ENCODE measurements at places on chromosomes 5 and 9.

DNA sequence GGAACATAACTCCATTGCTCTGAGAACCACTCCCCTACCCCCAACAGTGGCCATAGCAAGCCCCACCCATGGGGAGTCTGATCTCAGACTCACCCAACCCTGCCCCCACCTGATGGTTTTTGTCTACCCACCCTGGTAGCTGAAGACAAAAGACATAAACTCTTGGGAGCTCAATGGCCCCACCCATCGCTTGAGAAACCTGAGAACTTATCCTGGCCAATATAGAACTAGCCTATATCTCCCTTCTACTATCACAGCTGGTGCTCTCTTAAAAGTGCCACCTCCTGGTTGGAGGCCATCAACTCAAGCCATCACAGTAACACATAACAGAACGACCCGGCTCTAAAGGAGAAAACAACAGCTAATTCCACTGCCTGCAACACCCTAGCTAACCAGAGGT lies 47.9 kb upstream of the SNAPC3 start:
- DNase-seq = no peak

GRCh38 chr5:14178671-14179211 lies 35.6 kb downstream of the TRIO start:
- DNase-seq = no peak

DNA sequence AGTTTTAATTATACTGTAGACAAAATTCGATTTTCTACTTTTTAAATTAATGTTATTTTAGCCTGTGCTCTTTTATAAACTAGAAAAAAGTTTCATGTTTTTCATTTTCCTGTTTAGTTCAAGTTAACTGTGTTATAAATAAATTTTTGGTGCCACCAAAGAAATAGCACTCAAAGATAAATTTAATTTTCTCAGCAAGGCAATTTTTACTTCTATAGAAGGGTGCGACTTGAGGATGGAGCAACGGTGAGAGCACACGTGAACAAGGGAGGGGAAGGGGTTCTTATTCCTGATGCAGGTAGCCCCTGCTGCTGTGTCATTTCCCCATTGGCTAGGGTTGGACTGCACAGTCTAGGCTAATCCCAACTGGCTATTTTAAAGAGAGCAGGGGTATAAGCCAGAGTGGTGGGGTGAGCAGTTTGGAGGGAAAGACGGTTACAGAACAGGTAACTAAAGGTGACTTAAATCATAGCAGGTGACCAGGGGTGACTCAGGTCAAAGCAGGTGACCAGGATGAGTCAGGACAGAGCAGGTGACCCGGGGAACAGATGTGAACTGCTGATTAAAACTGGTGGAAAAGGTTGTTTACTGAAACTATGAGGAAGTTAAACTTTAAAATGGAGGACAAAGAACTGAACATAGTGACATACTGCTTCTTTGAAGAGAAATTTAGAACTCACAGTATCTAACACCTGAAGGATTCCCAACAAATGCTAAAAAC lies 104.6 kb upstream of the GPBP1 start:
- no peak for DNase-seq

DNA sequence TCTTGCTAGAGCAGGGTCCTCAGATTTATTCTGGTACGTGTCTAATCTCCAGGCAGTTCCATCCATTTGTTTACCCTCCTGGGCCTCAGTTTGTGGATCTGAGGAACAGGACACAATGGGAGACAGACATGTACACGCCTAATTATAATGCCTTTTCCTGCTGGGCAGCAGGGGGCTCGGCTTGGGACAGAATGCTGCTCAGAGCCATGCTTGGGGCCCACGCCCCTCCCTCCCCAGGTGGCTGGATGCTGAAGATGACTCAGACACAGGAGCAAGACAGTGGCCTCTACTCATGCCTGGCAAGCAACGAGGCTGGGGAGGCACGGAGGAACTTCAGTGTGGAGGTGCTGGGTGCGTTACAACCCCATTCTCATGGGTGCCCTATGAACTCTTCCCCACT lies 72.7 kb upstream of the ASS1 start:
- no peak for DNase-seq

- DNase-seq = no peak
Observed at GRCh38 chr9:23526806-23527205, 299.2 kb downstream of the ELAVL2 start.

GRCh38 chr9:34675869-34676268 lies 13.4 kb upstream of the CCL27 start:
- DNase-seq = no peak

GRCh38 chr5:175059687-175060211 lies 335.4 kb downstream of the MSX2 start:
- DNase-seq = no peak

DNA sequence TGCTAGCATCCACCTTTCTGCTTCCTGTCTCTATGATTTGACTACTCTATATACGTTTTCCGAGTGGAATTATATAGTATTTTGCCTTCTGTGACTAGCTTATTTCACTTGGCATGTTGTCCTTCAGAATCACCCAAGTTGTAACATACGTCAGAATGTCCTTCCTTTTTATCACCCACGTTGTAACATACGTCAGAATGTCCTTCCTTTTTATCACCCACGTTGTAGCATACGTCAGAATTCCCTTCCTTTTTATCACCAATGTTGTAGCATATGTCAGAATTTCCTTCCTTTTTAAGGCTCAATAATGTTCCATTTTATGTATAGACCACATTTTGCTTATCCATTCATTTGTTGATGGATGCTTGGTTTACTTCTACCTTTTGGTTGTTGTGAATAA lies 22.9 kb upstream of the TAS2R1 start:
- no peak for DNase-seq

- DNase-seq = no peak
Observed at GRCh38 chr5:5316334-5316733, 106.1 kb upstream of the ICE1 start.

GRCh38 chr5:74519161-74519571 lies 121.4 kb downstream of the ENC1 start:
- DNase-seq = no peak

- DNase-seq = no peak
Observed at GRCh38 chr9:89442981-89443814, 54.7 kb downstream of the SEMA4D start.

GRCh38 chr5:17838469-17838868 lies 204.2 kb downstream of the TAF11L14 start:
- no peak for DNase-seq

GRCh38 chr5:55737793-55738192 lies at the start of gene DDX4:
DDX4 (plus strand) TSS chr5:55738061; CDS start chr5:55738964, 903 bp downstream.
- no peak for DNase-seq

GRCh38 chr9:35981699-35982098 lies 23.7 kb upstream of the OR2S2 start:
- DNase-seq = no peak

DNA sequence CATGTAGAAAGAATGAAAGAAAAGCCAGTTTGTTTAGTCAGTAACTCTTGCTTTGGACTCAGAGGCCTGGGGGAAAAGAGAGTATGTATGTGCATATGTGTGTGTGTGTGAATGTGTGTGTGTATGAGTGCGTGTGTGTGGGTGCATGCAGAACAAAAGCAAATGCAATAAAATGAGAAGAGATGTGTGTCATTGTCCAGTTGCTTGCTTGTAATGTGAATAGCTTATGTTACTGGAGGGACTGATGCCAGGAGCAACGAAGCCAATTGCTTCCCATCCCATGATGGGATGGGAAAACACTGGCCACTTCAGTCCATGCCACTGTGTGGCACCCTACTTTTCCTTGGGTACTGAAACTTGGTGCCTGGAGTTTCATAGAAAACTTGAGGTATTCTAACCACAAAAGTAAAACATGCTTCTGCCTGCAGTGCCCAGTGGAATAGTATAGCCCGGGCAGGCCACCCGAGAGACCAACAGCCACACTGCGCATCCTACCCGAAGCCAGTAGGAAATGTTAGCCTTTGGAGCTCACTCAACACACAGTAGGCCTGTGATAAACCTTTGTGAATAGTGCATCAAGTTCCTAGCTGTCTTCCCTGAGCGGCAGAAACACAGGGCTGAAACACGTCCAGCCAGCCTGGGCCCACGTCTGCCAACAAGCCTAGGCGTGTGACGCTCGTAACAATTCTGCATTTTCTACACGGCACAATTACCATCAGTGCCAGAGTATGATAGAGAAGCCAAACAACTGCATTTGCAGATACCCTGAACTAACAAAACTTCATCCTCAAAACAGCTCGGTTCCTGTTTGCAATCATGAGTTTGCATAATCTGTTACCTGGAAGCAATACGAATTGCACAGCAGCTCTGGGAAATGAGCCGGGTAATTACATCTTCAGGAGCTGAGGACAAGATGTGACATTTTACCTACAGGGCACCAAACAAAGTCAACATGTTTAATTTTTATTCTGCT lies 198.1 kb downstream of the SYK start:
- DNase-seq = no peak

- DNase-seq = no peak
Observed at GRCh38 chr5:127367946-127368465, 77.4 kb downstream of the MEGF10 start.

DNA sequence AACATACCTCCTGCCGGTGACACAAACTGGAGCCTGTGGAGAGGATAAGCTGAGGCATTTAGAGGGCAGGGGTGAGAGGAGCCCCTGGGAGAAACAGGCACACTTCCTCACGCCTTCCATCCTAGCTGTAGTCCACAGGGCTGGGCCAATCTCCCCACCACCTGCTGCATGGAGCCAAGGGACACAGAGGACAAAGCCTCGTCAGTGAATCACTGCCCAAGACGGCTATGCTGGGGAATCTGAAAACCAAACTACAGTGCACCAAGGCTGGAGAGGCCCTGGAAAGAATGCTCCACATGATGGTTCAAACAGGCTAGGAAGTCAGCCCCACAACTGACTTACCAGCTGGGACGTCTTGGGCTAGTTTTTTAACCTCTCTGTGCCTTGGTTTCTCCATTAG lies 57.0 kb downstream of the SHB start:
- DNase-seq = no peak

GRCh38 chr5:27124590-27124989 lies 86.2 kb upstream of the CDH9 start:
- DNase-seq = no peak

DNA sequence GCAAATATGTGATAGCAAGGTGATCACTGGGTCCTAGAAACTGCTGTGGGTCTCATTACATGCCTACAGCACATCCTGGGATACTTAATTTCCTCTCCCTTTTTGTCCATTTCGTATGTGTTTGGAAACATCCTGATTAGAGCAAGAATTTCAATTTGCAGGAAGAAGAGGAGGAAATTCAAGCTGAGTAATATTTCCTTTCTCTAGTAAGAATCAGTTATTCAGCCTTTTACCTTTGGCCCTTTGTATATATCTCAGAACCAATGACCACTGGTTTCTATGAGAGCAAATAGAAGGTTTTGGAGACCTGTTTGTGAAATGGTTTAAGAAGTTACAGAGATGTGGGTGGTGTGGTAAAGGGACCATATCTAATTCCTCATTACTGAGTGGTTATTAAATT lies 171.6 kb downstream of the RMI1 start:
- DNase-seq = no peak

- no peak for DNase-seq
Observed at GRCh38 chr9:90201766-90202165, 440.9 kb downstream of the DIRAS2 start.

DNA sequence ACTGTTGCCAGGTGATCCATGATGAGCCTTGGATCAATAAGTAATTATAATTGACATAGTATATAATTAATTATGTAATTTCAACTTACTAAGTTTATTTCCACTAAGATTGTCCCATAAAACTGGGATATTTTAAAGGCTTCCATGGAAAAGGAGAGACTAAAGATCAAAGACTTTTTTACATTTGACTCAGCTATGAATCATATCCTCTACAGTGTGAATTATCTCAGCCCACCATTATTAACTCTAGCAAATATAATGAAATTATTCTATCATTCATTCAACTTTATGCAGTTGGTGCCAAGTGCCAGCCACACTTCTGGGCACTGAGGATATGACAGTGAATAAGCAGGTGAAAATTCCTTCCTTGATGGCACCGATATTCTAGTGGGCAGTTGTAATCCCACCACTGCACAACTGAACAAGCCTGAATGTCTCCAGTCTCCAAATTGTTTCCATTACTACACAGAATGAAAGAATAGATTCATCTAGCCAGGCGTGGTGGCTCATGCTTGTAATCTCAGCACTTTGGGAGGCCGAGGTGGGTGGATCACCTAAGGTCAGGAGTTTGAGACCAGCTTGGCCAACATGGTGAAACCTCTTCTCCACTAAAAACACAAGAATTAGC lies 21.9 kb upstream of the TXN start:
- DNase-seq = no peak

DNA sequence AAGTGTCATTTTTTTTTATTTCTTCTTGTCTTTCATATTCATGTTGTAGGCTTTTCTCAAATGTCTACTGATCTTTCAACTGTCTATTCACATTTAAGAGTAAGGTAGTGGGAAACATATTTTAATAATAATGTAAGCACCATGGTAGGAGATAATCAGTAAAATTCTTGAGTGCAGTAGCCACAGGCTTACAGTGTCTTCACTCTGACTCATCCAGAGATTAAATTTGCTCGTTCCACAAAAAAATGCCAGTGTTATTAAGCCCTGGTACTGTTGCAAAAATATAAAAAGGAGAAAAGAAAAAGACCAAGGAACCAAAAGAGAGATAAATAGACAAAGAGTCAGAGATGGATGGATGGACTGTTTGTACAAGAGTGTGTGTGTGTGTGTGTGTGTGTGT lies 43.0 kb downstream of the PARP8 start:
- DNase-seq = no peak
